ENCODE measurements at places on chromosomes 5 and 9. TPM values are rescaled to one million over a fixed set of nuclear protein-coding genes. Genes with fewer than 3 reads are reported as not detected.

DNA sequence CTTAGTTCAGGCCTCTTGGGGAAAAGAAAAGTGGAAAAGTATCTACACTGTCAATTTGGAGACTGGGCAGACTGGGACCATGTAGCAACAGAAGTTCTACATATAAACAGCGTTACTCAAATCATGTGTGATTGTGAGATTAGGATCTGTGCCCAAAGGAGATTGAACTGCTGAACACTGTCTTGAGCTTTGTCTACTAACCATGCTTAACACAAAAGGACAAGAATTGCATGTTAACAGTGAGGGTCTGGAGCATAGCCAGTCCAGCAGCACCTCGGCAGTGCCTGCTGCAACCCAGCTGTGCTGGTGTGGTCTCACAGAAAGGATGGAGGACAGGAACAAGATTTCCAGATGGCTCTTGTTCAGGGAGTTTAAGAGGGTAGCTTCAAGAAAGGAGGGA lies 5.7 kb downstream of the PAM start:
- DNase-seq: no peak

GRCh38 chr5:176412517-176413254 lies 3.7 kb downstream of the CLTB start:
- DNase-seq: no peak

- DNase-seq: no peak
These were observed 164.3 kb downstream of the SLC24A2 start for GRCh38 chr9:19624519-19624918.

- no peak for DNase-seq
These were observed 205.1 kb downstream of the ARHGEF28 start for GRCh38 chr5:73831066-73831465.

- no peak for DNase-seq
These were observed 81.1 kb downstream of the PJA2 start for GRCh38 chr5:109328626-109329025.

GRCh38 chr9:82252116-82252515 lies 263.5 kb downstream of the SPATA31D1 start:
- DNase-seq: no peak

DNA sequence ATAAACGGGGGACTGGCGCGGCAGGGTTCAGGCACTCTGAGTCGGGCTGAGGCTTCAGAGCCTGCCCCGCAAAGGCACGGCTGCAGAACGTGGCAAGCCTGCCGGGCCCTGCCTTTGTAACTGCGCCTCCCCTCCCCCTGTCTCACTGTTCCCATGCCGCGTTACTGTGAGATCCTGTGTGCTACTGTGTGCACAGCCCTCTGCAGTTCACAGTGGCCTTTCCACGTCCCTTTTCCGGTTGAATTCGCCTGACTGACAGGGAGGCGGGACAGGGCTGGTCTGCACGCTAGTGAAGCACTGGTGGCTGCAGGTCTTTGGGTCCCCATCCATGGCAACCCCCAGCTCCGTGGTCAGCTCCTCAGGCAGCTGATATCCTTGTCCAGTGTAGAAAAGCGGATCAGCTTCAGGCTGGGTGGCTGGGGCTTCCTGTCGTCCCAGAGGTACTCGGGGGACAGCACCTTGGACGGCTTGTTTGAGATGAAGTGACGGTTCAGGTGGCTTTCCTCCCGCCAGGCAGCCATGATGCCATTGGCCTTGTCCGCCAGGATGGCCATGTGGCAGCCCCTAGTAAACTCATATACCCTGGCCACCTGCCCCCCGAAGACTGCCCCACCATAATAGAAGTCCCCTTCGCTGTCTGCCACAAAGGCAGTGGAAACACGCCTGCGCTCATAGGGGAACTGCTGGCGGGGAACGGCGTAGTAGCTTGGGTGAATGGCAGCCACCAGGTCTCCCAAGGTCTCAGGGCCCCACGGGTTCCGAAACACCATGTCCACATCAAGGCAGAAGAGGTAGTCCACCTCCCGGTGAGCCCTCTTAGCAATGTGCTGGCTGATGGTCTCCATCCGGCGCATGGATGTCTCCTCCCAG lies 10.3 kb downstream of the GBGT1 start:
- no peak for DNase-seq

- DNase-seq: no peak
These were observed 8.0 kb downstream of the EIF4E1B start for GRCh38 chr5:176638437-176638836.

DNA sequence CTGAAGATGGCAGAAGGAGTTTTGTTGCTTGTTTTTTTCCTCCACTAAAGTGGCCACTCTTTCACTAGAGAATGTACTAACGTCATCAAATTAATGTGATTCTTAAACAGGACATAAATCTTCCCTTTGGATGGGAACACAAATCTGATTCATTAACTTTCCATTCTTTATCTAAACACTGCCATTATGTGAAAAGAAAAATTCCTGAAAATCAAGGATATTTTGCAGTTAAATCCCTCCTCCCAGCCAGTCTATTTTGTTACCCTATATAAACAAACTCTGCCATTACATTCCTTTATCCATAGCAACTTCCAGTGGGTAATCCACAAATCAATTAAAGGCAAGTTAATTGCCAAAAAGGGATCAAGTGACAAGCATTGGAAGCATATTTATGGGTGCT lies 546.5 kb downstream of the PDE4D start:
- DNase-seq: no peak

DNA sequence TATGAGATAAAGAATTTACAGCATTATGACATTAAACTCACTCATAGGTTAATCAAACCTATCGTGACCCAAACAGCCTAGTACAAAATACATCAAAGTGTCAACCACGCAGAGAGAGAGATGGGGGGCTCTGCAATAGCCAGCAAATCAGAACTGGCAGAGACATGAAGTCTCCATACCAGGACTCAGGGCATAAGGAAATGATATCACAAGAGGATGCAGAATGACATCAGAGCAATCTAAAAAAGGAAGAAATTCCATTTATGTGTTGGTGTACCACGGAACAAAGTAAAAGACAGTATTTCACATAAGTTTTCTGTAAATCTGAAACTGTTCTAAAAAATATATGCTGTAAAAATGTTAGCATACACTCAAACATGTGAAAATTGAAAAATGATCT lies 24.6 kb downstream of the BICD2 start:
- no peak for DNase-seq

ADAMTS16 gene
- total RNA-seq: 8.0 TPM

ROR2 gene
- total RNA-seq: 20.6 TPM

Measured in spinal cord (tissue), 10 donors.